Daoy (cell line): ENCODE measurements at places on chromosomes 11 and 22. TPM values are rescaled to one million over a fixed set of nuclear protein-coding genes. Genes with fewer than 3 reads are reported as not detected.
A peak's percentile ranks its signal among the peaks of the same experiment; 100 is the strongest.

KRTAP5-7 gene
- total RNA-seq: not detected in 2 replicates

LDLRAD3 gene
- total RNA-seq: 6.1 and 7.4 TPM in 2 replicates

H19 gene
- total RNA-seq: 0.06 TPM in 1 of 2 replicates, not detected in the other

DNA sequence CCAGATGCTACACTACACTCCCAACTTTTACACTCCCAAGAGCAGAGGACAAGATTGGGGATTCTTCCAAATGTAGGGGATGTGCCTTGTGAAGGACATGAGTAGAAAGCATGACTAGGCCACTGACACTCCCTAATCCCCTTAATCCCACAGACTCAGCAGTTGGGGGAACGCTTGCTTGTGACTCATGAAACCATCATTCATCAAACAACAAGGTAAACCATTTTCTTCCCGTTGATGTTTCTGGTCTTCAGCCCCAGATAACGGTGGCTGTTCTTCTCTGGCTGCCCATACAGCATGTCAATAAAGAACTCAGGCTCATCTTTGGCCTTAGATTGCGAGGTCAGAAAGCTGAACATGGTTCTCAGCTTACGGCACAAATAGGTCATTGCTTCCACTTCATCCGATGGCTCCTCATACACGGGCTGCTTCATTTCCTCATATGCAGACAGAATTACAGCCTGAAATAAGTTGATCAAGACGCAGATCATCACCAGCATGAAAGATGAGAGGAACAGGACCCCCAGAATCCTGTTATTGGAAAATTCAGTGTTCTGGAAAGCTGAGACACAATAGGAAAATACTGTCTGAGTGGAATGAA is 6.4 kb upstream of the CDPF1 start:
- DNase-seq: no peak

DNA sequence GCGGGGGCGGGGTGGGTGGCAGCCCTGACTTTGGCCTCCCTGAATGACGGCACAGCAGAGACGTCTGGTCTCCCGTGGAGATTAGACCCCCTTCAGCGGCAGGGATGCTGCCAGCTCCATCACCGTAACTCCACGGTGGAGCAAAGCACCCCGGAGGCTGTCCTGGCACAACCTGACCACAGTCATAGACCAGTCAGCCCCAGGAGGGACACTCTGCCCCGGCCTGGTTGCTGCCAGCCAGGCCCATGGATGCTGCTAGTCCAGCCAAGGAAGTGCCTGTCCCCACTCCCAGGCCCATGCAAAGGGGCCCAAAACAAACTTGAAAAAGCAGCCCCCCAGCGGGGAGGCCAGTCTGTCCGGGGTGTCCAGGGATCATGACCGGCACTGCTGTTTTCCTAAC is 11.5 kb upstream of the ANO1 start:
- DNase-seq: no peak

DNA sequence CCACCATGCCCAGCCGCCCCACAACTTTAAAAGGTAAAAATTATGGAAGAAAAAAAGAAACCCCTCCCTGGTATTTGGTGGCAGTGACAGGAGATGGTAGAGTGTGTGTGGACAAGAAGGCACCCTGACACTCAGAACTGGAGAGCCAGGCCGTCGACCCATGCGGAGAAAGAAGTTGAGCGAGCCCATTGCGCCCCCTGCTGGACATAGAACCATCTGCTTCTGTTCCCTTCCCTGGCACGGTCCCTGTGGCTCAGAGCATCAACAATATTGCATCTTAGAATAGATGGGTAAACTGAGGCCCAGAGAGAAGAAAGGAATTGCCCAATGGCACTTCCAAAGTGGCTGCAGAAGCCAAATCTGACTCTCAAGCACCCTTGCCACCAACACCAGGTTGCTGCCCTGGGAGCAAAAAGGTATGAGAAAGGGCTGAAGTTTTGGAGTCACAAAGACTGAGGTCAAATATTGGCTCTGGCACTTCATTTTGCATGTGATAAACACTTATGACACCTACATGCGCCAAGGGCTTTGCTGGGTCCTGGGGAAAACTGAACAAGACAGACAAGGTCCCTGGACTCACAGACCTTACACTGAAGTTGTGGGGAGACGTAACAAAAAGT is 8.6 kb downstream of the MRPL11 start:
- DNase-seq: peak; percentile 67

DNA sequence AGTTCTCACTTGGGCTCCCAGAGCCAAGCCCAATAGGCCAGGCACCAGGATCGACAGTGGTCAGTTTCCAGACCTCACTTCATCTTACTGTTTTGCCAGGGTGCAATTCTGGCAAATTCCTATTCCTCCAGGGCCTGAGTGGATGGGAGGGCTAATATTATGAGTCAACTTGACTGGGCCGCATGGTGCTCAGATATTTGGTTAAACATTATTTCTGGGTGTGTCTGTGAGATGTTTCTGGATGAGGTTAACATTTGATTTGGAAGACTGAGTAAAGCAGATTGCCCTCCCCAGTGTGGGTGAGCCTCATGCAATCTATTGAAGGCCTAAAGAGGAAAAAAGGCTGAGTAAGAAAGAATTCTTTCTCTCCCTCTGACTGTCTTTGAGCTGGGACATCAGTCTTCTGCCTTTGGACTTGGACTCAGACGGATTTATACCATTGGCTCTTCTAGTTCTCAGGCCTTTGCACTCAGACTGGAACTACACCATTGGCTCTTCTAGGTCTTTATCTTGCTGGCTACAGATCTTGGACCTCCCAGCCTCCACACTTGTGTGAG is 132.9 kb upstream of the ZBED5 start:
- no peak for DNase-seq

- peak; percentile 44 for DNase-seq
Measured at GRCh38 chr11:105181100-105181499, 41.5 kb upstream of the CARD18 start.

GRCh38 chr11:19892387-19892786 is 179.8 kb downstream of the NAV2 start:
- peak; percentile 15 for DNase-seq

GRCh38 chr11:61855939-61856680 is 28.0 kb downstream of the FADS2 start:
- DNase-seq: no peak

GRCh38 chr11:84714316-84714780 is 912.8 kb downstream of the DLG2 start:
- no peak for DNase-seq

DNA sequence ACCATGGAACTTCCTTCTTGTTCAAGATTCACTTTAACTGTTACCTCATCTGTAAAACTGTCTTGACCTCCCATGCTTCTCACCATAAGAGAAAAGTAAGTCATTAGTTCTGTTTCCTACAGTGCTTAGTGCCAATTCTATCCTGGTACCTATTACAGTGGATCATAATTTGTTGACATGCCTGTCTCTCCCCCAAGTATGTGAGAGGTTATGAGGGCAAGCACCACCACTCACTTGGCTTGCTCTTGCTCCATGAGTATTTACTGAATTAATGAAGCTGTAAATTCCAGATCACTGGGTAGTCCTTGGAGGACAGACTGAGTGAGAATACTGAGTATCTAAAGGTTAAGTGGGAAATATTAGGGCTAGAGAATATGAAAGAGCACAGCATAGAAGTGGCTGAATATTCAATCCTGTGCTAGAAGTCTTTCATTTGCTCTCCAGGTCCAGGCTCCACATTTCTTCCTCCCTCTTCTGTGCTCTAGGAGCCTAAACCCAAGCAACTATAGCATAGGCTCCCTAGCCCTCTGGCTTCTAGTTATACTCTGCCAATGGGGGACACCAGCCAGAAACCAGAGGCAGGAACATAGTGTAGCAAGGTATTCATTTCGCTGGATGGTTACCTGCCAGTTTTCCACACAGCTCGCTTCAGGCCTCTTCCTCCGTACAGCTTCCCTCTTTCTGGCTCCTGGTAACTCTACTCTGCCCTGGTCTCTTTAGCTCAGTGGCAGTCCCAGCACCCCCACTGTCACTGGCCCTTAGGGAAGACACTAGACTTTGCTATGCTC is 118.2 kb upstream of the SLC5A12 start:
- DNase-seq: no peak

GRCh38 chr11:120180551-120181232 is 30.1 kb upstream of the OAF start:
- peak; percentile 63 for DNase-seq

GRCh38 chr11:128745311-128746136 is 51.7 kb downstream of the FLI1 start:
- peak; percentile 8 for DNase-seq

DNA sequence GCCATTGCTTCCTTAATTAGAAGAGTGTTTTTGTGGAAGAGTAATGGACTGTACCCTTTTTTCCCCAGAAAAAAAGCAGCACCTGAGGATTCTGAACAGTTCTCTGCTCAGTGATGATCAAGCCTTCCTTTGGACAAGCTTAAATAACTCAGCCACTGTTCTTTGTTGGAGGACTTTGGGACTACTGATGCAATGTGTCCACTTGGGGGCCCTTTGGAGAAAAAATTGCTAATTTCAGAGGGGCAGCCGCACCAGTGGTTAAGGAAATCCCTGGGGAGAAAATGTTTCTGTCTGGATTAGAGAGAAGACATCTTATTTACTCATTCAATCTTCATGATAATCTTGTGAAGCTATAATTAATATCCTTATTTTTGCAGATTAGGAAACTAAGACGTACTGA is 5.3 kb upstream of the KMT2A start:
- DNase-seq: no peak

DNA sequence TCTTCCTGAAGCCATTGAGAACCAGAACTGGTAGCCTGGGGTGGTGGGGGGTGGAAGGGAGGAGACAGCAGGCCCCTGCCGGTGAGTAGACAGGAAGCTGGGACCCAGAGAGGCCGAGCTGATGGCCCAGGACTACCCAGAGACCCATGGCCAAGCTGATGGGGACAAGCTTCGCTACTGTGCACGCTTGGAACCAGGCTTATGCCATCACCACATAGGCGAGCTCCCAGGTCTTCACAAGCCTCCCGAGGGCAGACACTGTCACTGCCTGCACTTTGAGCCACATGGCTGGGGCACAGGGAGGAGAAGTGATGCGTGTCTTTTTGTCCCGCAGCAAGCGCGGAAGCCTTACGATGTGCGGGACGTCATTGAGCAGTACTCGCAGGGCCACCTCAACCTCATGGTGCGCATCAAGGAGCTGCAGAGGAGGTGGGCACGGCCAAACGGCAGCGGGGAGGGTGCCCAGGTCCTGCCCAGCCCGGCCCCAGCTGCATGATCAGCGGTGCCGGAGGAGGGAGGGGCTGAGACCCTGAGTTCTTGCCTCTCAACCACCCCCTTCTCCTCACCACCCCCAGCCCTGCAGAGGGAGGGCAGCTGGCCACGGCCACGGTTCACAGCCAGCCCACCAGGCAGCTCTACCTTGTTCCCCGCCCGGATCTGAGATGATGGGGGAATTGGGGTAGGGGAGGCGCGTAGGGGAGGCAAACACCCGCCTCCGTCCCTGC is 76.0 kb upstream of the KCNQ1OT1 start:
- no peak for DNase-seq

- no peak for DNase-seq
Measured at GRCh38 chr11:2260491-2261364, 9.7 kb downstream of the ASCL2 start.
